ENCODE measurements at places on chromosomes 13 and 19.

GRCh38 chr13:80341756-80342370, 937 bp upstream of the SPRY2 start:
- peak; percentile 25 for DNase-seq

DNA sequence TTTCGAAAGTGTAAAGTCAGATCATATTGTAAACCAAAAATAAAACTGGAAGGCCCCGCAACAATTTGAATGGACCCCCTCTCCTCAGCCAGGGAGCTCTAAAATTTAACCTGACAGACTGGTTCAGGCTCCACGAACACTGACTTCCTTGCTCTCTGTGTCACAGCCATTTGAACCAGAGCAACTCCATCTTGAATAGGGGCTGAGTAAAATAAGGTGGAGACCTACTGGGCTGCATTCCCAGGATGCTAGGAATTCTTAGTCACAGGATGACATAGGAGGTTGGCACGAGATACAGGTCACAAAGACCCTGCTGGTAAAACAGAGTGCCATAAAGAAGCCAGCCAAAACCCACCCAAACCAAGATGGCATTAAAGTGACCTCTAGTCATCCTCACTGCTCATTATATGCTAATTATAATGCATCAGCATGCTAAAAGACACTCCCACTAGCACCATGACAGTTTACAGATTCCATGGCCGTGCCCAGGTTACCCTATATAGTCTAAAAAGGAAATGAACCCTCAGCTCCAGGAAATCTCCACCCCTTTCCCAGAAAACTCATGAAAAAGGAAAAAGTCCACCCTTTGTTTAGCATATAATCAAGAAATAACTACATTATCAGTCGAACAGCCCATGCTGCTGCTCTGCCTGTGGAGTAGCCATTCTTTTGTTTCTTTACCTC, 43.1 kb downstream of the RFXAP start:
- DNase-seq: no peak

DNA sequence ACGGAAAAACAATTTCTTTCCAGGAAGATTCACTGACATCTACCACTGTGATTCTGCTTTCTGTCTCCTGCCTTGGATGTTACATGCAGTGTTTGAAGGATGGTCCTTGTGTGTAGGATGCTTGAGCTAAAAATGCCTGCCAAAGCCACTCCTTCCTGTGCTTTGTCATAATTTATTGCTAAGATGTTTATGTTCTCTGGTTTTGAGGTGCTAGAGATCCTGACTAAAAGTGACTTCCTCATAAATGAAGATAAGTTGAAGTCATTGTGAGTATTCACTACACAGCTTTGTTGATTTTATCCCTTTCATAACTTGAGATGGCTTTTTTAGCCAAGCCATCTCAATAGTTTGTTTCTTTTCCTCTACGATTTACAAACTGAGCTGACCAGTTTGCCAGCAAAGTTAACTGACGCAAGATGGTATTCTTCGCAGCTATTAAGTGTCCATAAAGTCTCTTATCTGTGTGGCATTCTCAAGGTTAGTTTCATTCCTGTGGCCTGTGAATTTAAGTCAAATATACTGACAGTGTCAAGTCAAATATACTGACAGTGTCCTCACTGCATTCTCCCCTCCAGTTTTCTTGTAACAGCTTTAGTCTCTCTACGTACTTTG, 15.7 kb upstream of the FBXL3 start:
- no peak for DNase-seq

- peak; percentile 56 for DNase-seq
These were observed 212.5 kb upstream of the SOX1 start for GRCh38 chr13:111854403-111854802.

DNA sequence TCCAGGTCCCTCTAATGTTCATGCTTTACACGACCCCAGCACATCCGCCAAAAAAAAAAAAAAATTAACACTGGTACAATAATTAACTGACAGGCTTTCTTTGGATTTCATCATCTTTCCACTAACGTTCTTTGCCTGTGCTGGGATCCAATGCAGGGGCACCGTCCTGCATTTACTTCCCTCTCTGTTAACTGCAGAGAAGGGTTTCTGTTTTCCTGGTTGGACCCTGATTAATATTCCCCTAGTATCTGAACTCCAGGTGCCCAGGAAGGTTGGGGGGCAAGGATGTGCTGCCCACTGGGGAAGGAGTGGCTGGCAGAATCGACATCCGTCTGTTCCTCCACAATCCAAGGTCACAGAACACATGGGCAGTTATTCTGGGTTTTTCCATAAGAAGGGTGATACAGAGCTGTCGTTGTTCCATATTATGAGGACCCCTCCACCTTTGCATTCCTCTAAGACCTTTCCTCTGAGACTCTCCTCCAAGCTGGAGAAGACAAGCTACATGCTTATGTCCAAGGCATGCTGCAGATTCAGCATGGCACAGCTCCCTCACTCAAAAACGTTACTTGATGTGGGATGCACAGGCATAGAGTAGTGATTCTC, 4.5 kb upstream of the LAIR1 start:
- DNase-seq: no peak

- no peak for DNase-seq
These were observed 76.2 kb downstream of the COL4A1 start for GRCh38 chr13:110230661-110231347.

GRCh38 chr13:91100944-91101343, 246.5 kb upstream of the MIR17HG start:
- no peak for DNase-seq

DNA sequence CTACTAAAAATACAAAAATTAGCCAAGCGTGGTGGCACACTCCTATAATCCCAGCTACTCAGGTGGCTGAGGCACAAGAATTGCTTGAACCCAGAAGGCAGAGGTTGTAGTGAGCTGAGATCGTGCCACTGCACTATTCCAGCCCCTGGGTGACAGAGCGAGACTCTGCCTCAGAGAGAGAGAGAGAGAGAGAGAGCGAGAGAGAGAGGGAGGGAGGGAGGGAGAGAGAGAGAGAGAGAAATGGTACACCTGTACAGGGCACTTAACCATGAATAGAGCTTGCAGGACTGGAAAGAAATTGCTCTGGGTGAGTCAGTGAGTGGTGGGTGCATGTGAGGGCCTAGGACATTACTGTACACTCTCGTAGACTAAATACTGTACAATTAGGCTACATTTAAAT, 40.5 kb upstream of the SLC7A9 start:
- no peak for DNase-seq

DNA sequence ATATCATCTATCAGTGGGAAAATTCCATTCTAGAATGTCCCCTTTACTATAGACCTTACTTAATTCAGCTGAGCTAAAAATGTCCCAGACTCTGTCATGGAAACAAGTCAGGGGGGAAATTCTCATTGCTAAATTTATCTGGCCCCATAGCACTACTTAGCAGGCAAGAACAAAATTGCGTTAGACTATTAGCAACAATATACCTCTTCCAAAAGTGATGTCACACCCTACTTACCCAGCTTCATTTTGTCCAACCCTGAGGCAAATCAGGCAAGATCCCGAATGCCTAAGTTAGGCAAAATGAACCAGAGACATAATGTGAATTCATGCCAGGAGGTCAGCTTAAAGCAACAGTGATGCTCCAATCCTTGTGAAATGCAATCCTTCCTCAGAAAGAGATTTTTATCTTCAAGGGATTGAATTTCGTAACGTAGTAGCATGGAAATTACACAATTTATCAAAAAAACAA, 93.7 kb downstream of the FRY start:
- DNase-seq: no peak

GRCh38 chr13:29752175-29752574, 98.2 kb downstream of the UBL3 start:
- DNase-seq: no peak

GRCh38 chr19:44530777-44531176, 1.3 kb upstream of the CEACAM20 start:
- DNase-seq: no peak

- peak; percentile 54 for DNase-seq
These were observed 173.1 kb downstream of the ABCC4 start for GRCh38 chr13:95128045-95128643.

GRCh38 chr19:55766466-55766865, 2.5 kb upstream of the RFPL4AL1 start:
- no peak for DNase-seq

GRCh38 chr13:78298657-78299056, 304.7 kb downstream of the POU4F1 start:
- DNase-seq: no peak

DNA sequence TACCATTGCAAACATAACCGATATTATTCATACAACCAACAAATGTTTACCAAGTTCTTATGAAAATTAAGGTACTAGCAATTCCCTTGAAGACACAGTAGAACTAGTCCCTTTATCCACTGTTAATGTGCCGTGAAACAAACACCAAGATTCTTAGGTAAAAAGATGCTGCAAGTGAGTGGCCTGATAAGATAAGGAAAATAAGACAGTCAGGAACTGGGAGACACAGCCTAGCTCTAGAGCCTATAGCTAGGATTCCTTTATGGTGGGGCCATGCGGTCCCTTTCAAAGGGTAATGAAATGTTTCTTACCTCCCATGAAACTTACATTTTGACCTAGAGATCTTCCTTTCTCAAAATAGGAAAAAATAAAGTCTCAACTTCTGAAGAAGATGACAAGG, 658.4 kb upstream of the MIR17HG start:
- no peak for DNase-seq

DNA sequence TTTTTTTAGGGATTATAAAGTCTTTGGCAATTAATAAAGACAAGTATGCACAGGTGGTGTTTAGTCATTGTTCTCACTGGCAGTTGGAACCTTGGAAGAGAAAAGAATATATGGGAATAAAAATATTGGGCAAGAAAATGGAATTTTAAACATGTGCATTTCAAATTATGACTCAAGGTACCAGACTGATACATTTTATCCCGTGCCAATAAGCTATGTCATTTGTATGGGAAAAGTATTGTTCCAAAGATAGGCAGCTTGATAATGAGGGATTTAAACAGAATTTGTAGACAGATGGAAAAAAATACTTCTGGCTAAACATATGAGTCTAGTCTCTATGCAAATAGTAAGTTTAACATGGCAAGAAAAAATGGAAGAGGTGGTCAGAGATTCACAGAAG, 169.5 kb upstream of the UFM1 start:
- DNase-seq: no peak
